BE2C (cell line): ENCODE measurements at places on chromosomes 16 and 17.

DNA sequence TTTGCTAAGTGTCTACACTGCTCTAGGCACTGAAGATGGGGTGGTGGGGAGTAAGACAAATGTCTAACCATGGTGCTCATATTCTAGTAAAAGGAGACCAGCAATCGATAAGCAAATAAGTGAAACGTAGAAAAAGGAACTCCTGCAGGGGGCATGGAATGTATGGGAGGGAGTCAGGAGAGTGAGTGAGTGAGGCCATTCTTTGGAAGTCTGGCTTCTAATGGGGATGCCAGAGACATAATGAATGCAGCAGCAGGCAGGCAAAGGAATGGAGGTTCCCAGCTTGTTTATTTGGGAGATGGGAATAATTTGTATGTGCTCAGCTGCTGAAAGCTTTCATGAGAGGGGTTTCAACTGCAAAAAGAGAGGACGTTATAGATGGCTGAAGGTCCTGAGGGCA is 216.4 kb upstream of the DYNLRB2 start:
- DNase-seq: no peak

GRCh38 chr16:2183671-2184070 is 12.7 kb downstream of the CASKIN1 start:
- DNase-seq: no peak

- DNase-seq: no peak
Measured at GRCh38 chr16:51708861-51709260, 557.8 kb upstream of the SALL1 start.

DNA sequence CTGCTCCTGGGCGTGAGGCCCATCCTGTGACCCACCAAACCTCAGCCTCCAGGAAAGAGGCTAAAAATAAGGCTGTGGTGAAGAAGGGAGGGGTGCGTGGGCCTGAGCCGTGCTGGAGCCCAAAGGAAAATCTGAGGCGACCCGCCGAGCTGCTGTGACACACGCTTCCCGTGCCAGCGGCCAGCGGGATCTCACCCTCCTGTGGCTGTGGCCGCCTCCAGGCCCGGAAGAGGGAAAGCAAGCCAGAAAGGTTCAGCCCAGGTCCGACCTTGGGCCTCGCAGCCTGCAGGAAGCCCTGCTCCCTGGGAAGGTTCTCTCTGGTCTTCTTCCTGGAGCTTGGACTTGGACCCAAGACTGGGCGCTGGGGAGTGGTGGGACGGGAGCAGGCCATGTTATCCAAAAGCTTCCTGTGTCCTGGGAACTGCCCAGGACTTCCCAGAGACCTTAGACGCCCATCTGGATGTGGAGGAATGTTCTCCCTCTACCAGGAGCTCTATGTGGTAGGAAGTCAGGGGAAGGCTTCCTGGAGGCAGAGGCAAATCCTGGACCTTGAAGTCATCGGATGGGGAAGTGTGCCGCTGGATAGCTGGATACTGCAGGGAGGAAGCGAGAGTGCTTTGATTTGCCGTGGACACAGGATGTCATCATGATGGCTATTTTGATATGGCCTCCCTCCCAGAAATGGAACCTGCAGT is 11.4 kb downstream of the SPNS2 start:
- no peak for DNase-seq

DNA sequence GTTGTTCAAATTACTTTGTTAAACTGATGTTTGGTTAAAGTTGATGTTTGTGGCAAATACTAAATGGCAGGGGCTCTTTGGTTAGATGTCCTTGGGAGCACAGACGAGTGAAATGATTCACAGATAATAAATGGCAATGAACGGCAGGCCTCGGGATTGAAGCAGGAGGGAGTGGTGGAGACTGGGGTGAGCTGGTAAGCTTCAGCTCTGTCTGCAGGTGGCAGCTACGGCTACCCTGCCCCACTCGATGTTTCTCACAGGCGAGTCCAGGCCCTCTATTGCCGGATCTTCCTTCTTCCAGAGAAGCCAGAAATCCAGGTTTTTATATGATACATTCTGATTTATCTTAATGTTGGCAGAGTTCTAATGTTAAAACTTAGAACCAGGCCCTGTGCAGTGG is 144.8 kb upstream of the CACNG5 start:
- DNase-seq: no peak

DNA sequence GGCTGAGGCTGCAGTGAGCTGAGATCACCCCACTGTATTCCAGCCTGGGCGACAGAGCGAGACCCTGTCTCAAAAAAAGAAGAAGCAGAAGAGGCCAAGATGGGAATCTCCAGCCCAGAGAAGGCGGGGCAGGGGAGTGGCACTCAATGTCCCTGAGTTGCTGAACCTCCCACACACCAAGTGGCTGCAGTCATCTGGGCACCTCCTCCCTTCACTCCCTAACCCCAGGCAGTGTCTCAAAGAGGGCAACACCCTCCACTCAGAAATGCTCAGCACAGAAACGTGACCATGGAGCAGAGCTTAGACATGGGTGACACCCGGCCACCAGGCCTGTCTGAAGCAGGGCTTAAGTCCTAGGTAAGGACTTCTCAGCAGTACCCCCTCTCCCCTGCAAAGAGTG is 36.3 kb upstream of the BCAR1 start:
- DNase-seq: no peak
